Cortex of kidney (tissue), 1 donor: ENCODE measurements at places on chromosomes 4 and X.

- no peak for DNase-seq
Observed at GRCh38 chr4:154491341-154492271, at the start of gene DCHS2. TSS of gene DCHS2 (minus strand) at chr4:154491799. CDS start at chr4:154491355, 444 bp downstream.

DNA sequence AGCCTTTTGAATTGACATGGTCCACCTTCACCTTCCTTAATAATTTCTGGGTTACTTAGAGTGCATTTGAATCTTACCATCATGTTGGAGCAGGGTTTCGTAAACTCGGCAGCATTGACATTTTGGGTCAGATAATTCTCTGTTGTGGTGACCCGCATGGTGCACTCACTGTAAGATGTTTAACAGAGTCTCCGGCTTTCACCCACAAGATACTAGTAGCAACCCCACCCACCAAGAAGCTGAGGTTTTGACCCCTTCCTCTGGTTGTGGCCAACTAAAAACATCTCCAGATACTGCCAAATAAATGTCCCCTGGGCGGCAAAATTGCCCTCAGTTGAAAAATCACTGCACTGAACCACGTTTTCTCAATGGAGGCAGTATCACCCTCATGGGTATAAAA lies 62.7 kb downstream of the CHST7 start:
- no peak for DNase-seq

- no peak for DNase-seq
Observed at GRCh38 chr4:20565075-20565721, 135.1 kb upstream of the PACRGL start.

GRCh38 chr4:1721666-1722550 lies 587 bp downstream of the TACC3 start:
- no peak for DNase-seq

GRCh38 chrX:133709501-133709900 lies 275.9 kb downstream of the GPC3 start:
- no peak for DNase-seq

GRCh38 chr4:140149846-140150635 lies 3.9 kb downstream of the MAML3 start:
- peak; percentile 26 for DNase-seq

DNA sequence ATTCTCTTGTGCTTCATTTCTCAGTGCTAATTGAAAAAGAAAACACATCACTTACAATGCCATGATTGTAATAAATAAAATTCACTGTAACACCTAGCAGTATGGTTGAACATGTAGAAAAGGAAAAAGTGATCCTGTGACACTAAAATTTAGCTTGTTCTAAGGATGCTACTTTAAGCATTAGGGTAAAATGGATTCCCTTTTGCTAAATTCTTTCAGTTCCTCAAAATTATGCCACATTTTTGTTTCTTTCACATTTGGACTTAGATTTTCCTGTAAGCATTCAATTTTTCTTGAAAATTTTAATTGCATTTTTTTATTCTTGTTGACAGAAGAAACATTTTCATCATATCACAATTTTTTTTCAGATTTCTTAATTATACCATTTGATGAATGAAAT lies 19.4 kb downstream of the TET2 start:
- DNase-seq, result no peak
